NCI-H2107 (cell line): ENCODE measurements at places on chromosomes 16 and 17.

- DNase-seq = no peak
Observed at GRCh38 chr16:47258874-47259461, 115.2 kb upstream of the NETO2 start.

DNA sequence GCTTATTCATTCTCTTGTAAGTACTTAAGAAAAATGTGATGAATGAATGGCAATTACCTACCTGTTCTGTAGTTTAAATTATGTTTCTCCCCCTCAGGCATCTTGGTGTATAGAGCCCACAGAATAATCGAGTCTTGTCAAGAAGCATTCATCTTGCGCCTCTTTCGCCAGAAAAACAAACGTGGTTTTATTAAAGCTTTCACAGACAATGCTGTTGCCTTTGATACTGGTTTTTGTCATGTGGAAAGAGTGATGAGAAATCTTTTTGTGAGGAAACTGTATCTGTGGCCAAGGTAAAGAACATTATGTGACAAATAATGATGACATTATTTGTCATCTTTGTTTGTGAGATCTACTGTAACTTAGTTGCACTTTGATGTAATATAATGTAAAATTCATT is 6.5 kb downstream of the ERCC4 start:
- DNase-seq = no peak

GRCh38 chr16:87051526-87052320 is 265.5 kb downstream of the C16orf95 start:
- no peak for DNase-seq

DNA sequence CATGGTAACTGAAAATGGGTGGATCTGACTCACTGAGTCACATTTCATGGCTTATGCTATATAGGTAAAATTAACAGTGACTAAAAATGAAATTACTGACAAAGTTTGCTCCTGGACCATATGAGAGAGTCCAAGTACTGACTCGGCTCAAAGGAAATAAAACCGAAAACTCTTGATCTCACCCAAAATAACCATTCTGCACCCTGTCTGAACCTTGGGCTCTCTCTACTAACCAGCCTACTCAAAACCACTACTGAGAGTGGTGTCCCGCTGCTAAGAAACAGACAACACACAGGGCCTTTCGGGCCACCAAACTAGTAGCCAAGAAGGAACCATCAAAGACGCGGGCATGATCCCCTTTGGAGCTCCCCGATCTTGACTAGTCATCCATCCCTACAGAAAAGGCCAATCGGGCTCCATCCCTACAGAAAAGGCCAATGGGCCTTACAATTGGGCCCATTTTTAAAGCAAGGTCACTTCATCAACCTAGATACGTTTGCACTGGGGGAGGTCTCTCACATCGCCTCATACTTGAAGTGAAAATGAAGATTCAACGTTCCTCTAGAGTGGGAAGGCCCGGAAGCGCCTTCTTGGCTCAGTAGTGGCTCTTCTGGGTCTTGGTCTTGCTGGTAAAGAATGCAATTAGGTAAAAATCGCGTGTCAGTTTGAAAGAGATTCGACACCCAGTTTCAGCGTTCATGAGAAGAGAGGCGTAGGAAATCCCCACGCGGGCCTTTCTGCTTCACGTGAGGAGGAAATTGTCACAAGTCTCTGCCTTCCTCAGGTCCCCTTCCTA is 720 bp upstream of the ZPBP2 start:
- DNase-seq = no peak

- no peak for DNase-seq
Observed at GRCh38 chr17:77318491-77319210, 177.9 kb downstream of the SEC14L1 start.

DNA sequence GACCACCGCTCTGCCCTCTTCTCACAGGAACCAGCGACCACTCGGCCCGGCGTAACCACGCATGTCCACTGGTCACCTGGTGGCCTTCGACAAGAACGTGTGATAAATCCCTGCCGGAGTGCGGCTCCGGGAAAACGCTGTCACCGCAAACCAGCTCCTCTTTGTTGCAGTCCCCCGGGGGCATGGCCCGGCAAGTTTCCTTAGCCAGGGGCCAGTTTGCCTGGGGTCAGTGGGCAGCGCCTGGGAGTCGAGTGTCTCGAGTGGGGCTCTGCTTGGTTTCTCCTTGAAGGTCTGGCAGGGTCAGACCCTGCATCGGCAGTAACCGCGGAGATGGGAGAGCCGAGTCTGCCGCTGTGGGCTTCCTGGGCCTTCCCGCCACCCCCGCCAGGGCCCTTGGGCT is 52.5 kb downstream of the JPH3 start:
- DNase-seq = no peak

- DNase-seq = no peak
Observed at GRCh38 chr17:72764632-72765041, 327.9 kb downstream of the SLC39A11 start.

DNA sequence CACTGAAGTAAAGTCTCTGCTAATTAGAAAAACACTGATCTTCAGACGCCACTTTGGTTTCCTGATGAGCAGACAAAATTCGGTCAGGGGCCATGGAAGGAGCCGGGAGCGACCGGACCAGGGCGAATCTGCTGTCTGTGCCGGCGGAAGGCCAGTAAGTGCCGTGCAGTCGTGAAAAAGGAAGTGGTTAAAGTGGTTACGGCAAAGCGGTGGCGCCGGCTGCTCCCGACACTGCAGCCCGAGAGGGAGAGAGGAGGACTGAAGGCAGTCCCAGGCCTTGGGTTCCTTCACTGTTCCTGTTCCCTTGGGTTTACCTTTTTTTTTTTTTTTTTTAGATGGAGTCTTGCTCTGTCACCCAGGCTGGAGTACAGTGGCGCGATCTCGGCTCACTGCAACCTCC is 17.3 kb upstream of the HEXD start:
- DNase-seq = no peak

GRCh38 chr17:60901806-60902205 is 224.2 kb downstream of the BCAS3 start:
- no peak for DNase-seq

- no peak for DNase-seq
Observed at GRCh38 chr16:81327447-81328196, 12.9 kb downstream of the GAN start.

GRCh38 chr17:41211845-41212466 is 14.5 kb upstream of the KRTAP9-2 start:
- no peak for DNase-seq

DNA sequence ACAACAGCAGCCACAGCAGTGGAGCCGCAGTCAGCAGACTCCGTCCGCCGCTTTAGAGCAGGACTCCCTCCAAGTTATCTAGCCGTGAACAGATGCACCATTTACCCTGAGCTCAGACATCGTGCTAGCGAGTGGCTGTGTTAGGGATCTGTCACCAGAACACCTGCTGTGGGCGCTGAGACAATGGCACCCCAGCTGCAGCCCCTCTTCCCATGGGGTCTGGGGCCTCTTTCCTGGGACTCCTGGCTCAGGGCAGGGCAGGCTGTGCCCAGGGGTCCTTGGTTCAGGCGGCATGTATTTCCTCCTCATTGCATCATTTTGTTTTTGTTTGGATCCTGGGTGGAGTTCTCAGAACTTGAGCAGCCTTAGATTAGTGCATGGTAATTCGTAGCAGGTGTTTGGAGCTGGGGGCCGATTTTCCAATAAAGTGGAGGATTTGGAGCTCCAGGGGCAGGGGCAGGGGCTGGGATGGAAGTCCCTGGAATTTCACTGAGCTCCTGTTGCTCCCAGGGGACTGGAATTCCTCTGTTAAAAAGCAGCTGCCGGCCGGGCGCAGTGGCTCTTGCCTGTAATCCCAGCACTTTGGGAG is 23.4 kb downstream of the NMRAL1 start:
- DNase-seq = peak; percentile 63

DNA sequence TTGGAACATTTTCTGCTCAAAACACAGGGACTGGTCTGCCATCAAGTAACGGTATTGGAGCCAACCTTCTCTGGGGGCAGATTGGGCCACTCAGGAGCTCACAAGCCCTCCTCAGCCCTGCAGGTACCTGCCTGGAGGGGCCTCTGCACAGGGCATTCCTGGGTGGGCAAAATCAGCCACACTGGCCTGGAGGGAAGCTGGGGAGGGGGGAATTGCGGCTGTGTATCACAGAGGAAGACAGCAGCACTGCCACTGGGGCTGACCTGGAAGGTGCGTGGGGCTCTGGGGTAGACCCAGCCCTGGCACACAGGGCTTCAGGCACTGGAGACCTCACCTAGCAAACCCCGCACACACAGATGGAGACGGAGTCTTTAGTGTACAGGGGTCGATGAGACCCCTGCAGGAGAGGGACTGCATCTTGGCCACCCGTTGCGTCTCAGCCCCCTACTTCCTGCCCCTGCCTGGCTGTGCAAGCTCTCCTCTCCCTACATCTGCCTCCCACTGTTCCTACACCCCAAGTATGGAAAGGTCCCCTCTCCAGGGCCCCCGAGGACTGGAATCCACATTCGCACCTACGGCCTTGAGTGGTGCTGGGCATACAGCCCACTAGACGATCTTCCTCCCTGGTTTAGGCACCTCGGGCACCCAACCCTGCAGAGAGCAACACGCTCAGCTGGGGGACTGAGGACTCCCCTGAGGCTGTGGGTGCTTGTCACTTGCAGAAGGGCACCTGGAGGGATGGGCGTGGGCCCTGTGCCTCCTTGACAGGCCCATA is 7.1 kb upstream of the SRRM2 start:
- DNase-seq = no peak
